Pulmonary artery endothelial cell (primary cell): ENCODE measurements at places on chromosomes 1 and 21.

GRCh38 chr1:159188375-159188788 is 16.3 kb upstream of the ACKR1 start:
- no peak for DNase-seq

DNA sequence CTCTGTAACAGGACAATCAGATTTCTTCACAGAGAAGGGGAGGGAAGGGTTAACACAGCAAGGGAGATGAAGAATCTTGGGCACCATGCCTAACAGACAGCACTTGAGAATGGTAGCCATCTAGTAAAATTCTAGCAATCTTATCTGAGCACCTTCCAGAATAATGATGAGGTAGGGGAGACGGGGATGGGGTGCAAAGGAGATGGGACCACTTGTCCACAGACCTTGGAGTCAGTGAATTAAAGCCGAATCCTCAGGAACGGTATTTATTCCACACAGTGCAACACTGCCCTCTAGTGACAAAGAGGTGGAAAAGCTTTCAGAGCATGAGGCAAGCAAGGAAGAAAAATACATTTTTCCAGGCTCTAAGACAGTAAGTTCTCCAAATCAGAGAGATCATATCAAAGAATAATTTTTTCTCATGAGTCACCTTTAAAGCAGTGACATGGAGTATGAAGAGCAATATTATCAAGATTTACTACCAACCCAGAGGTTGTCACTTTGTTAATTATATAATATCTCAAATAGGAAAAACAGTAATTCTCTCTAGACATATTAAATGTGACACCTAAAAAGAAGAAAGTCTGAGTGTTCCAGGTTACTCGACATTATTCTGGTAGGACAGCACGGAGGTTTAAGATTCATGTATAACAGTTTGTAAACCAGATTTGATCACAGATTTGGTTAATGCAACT is 43.3 kb upstream of the LPAR3 start:
- peak; percentile 17 for DNase-seq

DNA sequence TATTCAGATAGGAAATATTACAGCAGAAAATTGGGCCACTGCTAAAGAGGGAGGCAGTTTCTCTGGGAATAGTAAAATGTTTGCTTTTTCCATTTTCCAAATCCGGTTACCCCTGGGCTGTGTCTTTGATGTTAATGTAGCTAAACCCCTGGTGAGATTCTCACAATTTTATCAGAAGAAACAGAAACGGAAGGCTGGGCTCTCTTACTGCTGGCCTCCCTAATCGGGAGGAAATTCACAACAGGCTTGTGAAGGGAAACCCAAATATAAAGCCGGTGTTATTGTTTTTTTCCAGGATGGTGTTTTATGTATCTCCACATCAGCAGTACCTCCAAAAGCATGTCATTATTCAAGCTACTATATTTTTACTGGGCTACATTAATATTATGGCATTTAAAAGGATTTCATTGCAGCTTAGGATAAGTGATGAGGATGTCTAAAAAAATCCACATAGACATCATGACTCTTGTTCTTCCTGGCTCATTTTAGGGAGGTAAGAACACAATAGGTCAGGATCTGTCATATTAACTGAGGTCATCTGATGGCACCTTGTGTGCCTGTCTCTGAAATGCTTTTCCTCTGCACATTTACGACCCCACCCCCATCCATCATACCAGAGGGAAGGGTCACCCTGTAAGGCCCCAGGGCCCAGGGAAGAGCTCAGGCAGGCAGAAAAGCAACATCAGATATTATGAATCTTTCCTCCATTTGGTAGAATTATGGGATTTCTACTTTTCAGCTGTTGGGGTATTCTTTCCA is 158.7 kb downstream of the DSCAM start:
- no peak for DNase-seq

DNA sequence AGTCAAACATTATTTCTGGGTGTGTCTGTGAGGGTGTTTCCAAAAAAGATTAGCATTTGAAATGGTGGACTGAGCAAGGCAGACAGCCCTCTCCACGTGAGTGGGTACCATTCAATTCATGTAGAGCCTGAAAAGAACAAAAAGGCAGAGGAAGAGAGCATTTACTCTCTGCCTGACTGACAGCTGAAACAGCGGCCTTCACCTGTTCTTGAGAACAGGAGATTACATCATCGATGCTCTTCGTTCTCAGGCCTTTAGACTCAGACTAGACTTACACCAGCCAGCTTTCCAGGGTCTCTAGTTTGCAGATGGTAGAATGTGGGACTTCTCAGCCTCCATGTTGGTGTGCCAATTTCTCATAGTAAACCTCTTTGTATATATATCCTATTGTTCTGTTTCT is 302.3 kb downstream of the BACH1 start:
- no peak for DNase-seq

DNA sequence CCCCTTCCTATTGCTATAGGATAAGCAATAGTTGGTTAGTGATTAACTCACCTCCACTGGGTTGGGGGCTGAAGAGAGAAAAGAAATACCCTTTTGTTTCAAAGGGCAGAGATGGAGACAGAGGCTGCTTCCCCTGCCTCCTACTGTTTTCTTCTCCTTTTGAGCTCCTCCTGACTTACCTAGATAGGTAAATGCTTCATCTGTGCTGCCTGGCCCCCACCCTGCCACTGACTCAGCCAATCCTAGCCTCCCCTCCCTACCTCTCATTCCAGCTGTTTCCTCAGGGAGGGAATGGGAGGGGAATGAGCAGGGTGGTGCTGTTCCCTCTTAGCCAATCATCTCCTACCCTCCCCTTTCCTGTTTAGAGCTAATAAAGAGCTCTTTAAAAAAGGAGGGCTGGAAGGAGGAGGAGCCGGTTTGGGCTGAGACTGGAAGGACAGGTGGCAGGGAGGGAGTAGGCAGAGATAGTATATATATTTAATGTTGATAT is at the start of gene C1orf116:
Gene C1orf116, minus strand, starts transcription at position 229 of the 490 bp plus-strand sequence. CDS start 5,158 bp downstream, outside the sequence.
- no peak for DNase-seq

DNA sequence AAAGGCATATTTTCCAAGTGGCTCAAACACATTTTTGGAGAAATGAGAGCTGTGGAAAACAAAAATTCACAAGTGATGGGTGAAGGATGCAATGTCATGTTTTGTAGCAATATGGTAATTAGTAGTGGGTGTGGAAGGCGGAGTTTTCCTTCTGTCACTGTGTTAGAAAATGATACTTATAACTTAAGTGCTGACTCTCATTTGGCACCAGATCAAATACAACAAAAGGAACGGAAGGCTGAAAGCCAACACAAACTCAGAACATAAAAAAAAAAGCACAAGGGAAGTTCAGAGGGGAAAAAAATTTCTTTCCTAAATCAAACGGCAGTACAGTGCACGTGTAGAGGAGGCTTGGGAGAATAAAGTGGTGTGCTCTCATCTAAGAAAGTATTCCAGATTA is at the start of gene TNFSF18:
Gene TNFSF18, minus strand, starts transcription at position 77 of the 400 bp plus-strand sequence. Its CDS starts 45 bp downstream, at position 32.
- DNase-seq = peak; percentile 78

GRCh38 chr1:213931836-213932235 is 55.9 kb upstream of the PROX1 start:
- DNase-seq = no peak

GRCh38 chr1:23593556-23594148 is 34.4 kb upstream of the ID3 start:
- no peak for DNase-seq

- DNase-seq = no peak
Measured at GRCh38 chr1:206503591-206504362, 3.6 kb upstream of the RASSF5 start.

DNA sequence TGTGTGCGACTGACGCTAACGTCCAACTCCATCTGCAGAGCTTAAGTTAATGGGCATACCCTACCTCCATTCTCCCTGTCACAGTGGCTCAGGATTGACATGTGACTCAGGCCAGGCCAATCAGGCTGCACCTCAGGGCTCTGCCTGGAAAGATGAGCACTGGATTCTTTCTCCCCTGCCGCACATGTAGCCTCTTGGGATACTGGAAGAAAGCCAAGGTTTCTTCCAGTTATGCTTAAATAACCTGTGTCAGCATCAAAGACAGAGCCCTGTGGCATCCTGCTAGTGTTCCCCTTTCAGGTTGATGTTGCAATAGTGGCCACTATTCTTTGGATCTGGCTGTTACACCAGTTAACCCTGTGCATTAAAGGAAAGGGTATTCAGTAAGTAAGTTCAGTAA is 55.0 kb upstream of the SYT6 start:
- DNase-seq = no peak

DNA sequence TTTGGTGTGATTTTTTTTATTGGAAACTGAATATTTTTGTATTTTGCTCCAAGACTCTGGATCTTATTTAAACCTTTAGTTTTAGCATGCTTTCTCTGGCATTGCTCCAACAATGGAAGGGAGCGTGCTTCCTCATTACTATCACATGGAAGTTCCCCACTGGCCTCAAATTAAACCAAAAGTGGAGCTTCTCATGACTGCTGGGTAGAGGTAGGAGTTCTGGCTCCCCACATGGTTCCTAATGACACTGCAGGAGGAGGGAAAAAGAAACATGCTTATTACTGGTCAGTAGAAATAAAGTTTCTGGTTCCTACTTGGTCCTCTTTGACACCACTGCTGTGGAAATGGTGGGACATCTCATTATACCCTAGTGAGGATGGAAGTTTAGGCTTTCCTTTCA is 310.5 kb downstream of the PTGER3 start:
- DNase-seq = no peak

DNA sequence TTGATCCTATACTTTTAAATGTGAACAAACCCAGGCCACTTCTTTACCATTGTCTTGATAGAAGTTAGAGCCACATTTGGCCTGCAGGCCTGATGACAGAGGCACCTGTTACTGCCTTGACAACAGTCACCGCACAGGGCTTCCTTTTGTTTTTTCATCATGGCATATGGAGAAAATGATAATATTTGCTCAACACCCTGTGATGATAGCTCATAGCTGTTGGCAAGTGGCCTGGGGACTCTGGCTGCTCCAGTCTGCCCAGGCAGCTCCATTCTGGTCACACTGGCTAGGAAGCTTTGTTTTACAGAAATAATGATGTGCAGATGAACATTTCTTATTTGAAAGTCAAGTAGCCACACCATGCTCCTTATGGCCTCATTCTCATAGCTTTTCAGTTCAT is 89.6 kb upstream of the GPR88 start:
- no peak for DNase-seq

- no peak for DNase-seq
Measured at GRCh38 chr21:26405071-26405470, 168.0 kb downstream of the CYYR1 start.

- DNase-seq = no peak
Measured at GRCh38 chr21:44013380-44014088, 1.4 kb downstream of the TRAPPC10 start.

GRCh38 chr1:22491995-22492715 is 40.5 kb downstream of the ZBTB40 start:
- no peak for DNase-seq

DNA sequence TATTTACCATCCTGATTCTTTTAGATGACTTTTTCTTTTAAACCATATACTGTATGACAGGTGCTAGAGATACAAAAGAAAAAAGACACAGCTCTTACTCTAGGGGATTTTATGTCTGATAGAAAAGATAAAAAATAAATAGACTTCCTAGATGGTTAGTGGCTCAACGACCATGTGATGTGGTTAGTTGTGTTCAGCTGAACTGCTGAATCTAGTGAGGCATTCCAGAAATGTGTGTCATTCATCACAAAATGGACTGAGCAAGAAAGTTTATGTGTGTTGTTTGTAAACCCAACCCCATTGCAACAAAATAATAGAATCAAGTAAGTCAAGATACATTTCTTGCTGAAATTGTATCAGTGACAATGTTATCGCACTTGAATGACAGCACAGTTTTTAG is 205.8 kb upstream of the LYPLAL1 start:
- DNase-seq = no peak

GRCh38 chr1:62177621-62178020 is 17.0 kb upstream of the L1TD1 start:
- DNase-seq = no peak

GRCh38 chr1:219659684-219660083 is 46.8 kb upstream of the ZC3H11B start:
- DNase-seq = no peak

DNA sequence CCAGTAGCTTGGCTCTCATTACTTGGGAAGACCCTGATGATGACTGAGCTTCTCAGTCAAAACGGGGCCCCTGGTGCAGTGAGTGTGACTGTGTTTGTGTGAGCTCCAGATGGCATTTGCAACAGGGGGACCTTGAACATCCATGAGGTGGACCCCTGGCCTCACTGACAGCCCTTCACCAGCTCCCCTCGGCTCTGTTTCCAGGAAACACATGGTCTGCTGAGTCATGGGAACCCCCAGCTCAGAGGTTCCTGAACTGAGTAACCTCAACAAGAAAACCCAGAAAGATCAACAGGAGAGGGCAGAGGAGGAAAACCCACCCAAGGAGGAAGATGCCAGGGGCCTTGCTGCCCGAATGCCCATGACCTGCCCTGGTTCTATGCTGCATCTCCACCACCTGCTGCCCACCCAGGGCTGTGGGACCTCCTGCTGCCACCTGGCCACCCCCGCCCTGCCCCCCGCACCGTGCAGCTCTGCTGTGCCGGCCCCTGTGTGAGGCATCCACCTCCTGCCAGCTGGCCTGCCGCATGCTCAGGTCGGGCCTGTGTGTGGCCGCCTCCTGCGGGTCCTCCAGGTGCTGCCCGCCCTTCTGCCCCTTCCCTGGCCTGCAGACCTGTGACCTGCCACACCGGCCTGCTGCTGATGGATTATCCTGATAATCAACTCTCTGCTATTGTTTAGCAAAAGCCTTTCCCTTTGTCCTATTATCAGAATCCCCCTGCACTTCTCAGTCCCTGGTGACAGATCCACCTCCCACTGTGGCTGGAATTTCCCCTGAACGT is 4.2 kb upstream of the KRTAP12-1 start:
- DNase-seq = no peak

GRCh38 chr1:53642607-53643006 is 96.4 kb downstream of the GLIS1 start:
- no peak for DNase-seq

- no peak for DNase-seq
Measured at GRCh38 chr1:25140073-25140797, 92.1 kb downstream of the SYF2 start.

GRCh38 chr1:25954282-25954938 is 43.5 kb downstream of the PAFAH2 start:
- DNase-seq = no peak

- DNase-seq = no peak
Measured at GRCh38 chr21:39347537-39347936, 1.4 kb downstream of the HMGN1 start.

GRCh38 chr1:23500466-23500865 is 16.5 kb upstream of the ASAP3 start:
- DNase-seq = no peak
